Tibial nerve (tissue), 4 donors: ENCODE measurements at places on chromosomes 5 and 9. TPM values are rescaled to one million over a fixed set of nuclear protein-coding genes. Genes with fewer than 3 reads are reported as not detected.

The DEPDC1B gene
- total RNA-seq: 3.6 TPM

The WDR38 gene
- total RNA-seq: not detected

The CDX1 gene
- total RNA-seq: not detected

The CYSRT1 gene
- total RNA-seq: not detected

The ADGRD2 gene
- not detected for total RNA-seq

The TNFSF8 gene
- total RNA-seq: 2.6 TPM

The IFNA21 gene
- not detected for total RNA-seq

The NRG2 gene
- 3.5 TPM for total RNA-seq

The KIAA0825 gene
- 9.2 TPM for total RNA-seq

The SLC6A19 gene
- total RNA-seq: not detected

The FOXI1 gene
- 0.44 TPM for total RNA-seq

The GABRA1 gene
- not detected for total RNA-seq

The PCDHGA12 gene
- total RNA-seq: 11.3 TPM

The NEURL1B gene
- 98.8 TPM for total RNA-seq

The ZBTB6 gene
- total RNA-seq: 10.5 TPM

The C9 gene
- total RNA-seq: not detected

The GAPT gene
- total RNA-seq: not detected

The ROPN1L gene
- not detected for total RNA-seq

The LCN9 gene
- total RNA-seq: not detected

The LURAP1L gene
- total RNA-seq: 12.5 TPM

The EIF4E1B gene
- total RNA-seq: not detected

The SOX30 gene
- total RNA-seq: not detected

The PFN3 gene
- not detected for total RNA-seq

The ELL2 gene
- total RNA-seq: 73.9 TPM

The MYO10 gene
- total RNA-seq: 30.6 TPM

The SLC31A1 gene
- total RNA-seq: 11.7 TPM

The SLC6A3 gene
- total RNA-seq: 0.20 TPM

The PCDHGA8 gene
- total RNA-seq: 5.5 TPM

The TTC23L gene
- total RNA-seq: 0.39 TPM

The STC2 gene
- 3.9 TPM for total RNA-seq

The ZNF366 gene
- total RNA-seq: 3.3 TPM

The PRUNE2 gene
- 24.9 TPM for total RNA-seq

The NINJ1 gene
- total RNA-seq: 48.2 TPM

The IFT74 gene
- 23.9 TPM for total RNA-seq

The RHOBTB3 gene
- total RNA-seq: 130 TPM

The GADD45G gene
- total RNA-seq: 45.8 TPM

The IL13 gene
- total RNA-seq: 0.98 TPM

The C9orf57 gene
- total RNA-seq: not detected

The PDE6A gene
- total RNA-seq: not detected

The PTPA gene
- 38.3 TPM for total RNA-seq

The DMXL1 gene
- 73.9 TPM for total RNA-seq

The HACD4 gene
- total RNA-seq: 3.6 TPM

The SLCO6A1 gene
- total RNA-seq: not detected

The EGFL7 gene
- total RNA-seq: 189 TPM

The FAM78A gene
- total RNA-seq: 4.8 TPM

The HTR4 gene
- not detected for total RNA-seq

The PHF24 gene
- total RNA-seq: 0.21 TPM

The SLC4A9 gene
- not detected for total RNA-seq

The ABL1 gene
- total RNA-seq: 58.0 TPM

The STXBP1 gene
- total RNA-seq: 104 TPM

The HMCN2 gene
- 0.90 TPM for total RNA-seq

The DNAI1 gene
- total RNA-seq: 0.42 TPM

The BSPRY gene
- total RNA-seq: 0.21 TPM

The GRIA1 gene
- 2.1 TPM for total RNA-seq

The MEF2C gene
- 32.8 TPM for total RNA-seq

The RFESD gene
- total RNA-seq: 1.1 TPM

The LHX6 gene
- total RNA-seq: 2.5 TPM

The PCDHA8 gene
- total RNA-seq: 0.63 TPM
